NCI-H1092 treated with DMSO at 0.1 percent for 48 hours (cell line): ENCODE measurements at places on chromosomes 1 and 21.

GRCh38 chr21:36913247-36914169, 53.0 kb downstream of the HLCS start:
- no peak for DNase-seq

GRCh38 chr21:46122237-46122671, 24.3 kb downstream of the COL6A2 start:
- no peak for DNase-seq

- no peak for DNase-seq
Measured at GRCh38 chr1:74587888-74588287, 75.5 kb upstream of the LRRC53 start.

DNA sequence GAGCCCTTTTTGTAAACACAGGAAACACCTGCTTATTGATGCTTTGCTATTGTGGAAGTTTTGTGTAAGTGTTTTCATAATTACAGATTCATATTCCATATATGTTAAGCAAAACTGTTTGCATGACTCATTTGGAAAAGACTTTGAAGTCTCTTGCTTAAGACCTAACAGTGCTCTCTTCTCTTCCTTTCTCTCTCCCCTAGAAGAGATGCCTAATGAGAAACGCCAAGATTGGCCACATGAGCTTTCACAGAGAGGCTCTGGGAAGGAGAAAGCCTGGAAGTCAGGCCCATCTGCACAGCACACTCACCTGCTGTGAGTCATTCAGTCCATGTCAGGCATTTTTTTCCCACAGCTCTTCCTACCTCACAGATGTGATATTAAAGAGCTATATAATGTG, 101.6 kb upstream of the PALMD start:
- DNase-seq, result no peak

DNA sequence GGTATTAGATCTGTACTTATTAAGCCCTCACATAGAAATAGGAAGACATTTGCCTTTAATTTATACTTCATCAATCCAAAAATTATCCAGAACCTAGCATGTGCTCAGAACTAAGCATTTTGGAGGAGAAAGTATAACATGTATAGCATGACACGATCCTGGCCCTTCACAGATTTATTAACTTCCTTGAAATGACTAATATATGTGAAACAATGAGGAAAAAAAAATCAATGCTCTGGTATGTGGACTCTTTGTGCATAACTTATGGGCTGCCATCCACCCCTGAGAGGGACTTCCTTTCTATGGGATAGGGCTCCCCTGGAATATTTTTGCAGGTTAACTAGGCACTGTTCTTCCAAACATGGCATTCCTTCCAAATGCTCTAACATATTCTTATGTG, 36.6 kb downstream of the CCDC185 start:
- no peak for DNase-seq

DNA sequence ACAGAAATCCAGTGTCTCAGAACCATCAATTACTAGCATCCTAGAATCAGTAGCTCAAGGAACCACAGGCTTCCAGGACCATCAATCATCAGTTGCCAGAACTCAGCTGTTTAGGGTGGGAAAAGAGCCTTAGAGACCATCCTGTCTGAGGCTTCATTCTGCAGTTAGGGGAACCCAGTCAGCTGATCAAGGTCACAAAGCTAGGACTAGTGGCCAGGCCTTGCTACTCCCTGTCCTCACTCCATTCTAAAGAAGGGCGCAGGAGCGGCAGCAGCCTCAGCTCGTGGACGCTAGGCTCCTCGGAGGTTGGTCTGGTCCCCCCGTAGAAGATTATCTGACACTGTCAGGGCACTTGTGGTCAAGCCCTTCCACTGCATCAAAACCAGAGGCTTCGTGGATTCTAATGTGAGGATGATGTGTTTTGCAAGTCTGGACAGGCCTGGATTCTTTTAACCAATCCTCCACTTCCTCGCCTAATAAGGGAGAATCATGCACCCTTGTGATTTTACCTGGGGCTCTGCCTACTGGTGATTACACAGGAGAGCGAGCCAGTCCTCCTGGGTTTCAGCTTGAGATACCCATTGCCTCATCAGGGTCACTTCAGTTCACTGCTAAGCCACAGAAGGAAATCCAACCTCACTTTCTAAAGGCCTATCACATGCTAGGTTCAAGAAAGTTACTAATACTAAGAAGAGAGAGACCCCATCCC, 41.7 kb upstream of the IFFO2 start:
- no peak for DNase-seq

DNA sequence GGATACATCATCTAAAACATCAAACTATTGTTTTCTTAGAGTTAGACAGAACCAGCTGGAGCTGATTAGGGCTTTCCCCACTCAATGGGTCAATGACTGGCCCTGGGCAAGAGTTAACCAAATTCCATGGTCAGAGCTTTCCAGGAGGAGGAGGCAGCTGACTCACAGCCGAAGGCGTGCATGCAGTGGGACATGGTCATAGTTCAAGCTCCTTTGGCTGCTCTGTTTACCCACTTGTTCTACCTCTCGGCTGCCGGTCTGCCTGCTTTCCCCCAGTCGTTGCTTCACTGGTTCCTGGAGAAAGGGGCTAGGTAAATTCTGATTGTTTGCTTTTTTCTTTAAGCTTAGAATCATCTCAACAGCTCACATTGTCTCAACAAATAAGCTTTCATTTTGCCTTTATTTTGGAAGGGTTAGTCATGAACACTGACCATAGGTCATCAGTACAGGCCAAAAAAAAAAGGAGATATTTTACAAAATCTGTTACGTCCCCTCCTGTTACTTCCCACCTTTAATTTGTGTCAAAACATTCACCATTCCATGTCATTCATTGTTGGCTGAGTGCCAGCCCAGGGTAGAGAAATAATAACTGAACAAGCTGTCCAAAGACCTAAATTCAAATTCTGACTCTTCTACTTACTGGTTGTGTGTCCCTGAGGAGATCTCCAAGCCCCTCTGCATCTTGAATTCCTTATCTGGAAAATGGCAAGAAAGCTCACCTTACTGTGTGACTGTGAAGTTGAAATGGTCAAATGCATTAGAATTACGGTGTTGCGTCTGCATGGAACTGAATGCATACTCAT, 12.0 kb downstream of the MAB21L3 start:
- no peak for DNase-seq

DNA sequence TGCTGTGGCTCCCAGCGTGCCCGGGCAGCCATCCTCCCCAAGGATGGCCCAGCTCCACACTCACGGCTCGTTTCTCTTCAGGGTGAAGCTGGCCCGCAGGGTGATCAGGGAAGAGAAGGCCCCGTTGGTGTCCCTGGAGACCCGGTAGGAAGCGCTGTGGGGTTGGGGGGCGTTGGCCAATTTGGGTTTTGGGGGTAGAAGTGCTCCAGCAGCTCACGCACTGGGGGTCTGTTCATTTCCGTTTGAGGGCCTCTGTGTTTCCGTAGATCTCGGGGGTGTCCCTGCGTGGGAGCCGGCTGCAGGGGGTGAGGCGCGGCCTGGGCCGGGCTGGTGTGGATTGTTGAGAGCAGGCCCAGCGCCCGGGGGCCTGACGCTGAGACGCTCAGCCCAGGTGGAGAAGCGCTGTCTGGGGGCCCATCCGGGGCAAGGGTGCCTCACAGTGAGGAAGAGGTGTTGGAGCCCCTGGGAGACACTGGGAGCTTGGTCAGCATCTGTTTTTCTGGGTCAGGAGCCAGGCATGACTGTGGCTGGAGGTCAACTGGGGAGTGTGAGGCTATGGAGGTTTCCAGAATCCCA, 12.6 kb downstream of the COL6A1 start:
- no peak for DNase-seq

GRCh38 chr1:981491-981954, 370 bp downstream of the PERM1 start:
- DNase-seq, result no peak

DNA sequence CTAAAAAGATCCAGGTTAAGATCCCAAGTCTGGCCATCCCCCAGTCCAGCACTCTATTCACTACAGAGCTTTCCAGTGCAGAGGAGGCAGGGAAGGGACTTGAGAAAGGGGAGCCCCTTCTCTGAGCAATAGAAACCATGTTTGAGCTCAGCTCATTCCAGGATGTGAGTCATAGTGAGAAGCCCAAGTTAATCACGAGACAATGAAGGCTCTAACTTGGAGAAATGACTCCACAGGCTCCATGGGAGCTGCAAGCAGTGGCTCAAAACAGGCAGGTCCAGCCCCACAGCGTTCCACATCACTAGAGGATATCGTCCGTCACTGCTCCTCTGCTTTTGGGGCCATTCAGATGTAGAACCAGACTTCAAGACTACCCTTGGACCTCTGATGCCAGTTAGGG, 59.1 kb downstream of the CAMK2N1 start:
- no peak for DNase-seq

DNA sequence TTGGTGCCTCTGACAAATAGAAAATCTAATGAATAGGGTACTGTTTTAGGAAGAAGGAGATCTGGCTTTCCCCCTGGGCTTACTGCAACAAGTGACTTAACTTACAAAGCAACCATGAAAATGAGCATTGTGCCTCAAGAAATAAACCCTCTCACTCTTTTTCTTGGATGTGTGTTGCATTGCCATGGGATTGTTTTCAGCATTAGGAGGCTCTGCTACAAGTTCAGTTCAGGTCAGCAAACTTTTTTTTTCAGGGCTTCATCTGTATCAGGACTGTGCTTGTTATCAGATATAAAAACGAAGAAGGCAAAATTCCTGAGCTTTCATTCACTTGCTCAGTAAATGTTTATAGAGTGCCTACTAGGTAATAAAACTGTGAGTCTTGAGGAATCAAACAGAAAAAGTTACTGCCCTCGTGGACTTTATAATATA, 37.8 kb upstream of the DOCK7 start:
- no peak for DNase-seq

- no peak for DNase-seq
Measured at GRCh38 chr1:198268784-198269645, 112.2 kb downstream of the NEK7 start.

DNA sequence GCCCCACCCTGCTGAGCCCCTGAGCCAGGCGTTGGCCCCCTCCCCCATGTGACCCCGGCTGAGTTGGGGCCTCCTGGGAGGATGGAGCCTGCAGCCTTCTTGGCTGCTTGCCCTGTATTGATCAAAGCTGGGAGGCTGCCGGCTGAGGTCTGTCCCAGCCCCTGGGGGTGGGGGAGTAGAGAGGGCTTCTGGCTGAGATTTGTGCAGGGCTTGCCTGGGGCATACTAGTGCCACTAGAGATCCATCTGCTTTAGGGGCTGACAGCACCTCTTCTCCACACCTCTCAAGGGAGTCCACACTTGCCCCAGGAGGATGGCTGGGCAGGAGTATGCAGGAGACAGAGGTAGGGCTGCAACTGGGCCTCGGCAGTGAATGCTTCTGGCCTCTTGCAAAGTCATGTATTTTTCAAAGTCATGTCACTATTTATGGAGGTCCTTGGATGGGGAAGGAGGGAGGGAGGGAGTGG, 53.6 kb upstream of the SSBP3 start:
- peak; percentile 65 for DNase-seq

DNA sequence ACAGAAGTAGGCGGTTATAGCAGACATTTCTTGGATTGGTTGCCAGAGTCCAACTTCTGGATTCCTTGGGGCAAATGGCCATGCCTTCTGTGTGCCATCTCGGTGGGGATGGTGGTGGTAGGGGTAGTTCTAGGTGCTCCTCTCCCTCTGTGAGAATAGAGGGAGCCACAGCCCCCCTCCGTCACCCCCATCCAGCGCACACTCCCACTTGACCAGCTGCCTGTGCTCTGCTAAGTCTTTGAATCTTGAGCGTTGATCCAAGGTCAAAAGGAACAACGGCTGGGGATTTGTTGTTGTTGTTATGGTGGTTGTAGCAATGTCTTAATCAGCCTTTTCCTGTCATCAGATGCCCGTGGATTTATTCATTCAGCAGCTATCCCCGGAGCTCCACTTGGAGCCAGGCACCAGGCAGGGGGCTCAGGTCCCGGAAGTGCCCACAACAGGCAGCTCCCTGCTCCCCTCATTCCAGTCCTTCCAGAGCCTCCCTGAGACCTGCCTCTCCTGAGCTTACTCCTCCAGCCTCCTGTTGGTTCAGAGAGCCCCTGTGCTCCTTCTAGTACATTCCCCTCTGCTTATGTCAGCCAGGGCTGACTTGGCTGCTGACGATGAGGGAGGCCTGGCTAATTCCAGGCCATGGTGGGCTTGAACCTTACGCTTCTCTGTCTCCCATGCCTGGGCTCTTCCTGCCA, 146.6 kb upstream of the WNT4 start:
- DNase-seq, result no peak

DNA sequence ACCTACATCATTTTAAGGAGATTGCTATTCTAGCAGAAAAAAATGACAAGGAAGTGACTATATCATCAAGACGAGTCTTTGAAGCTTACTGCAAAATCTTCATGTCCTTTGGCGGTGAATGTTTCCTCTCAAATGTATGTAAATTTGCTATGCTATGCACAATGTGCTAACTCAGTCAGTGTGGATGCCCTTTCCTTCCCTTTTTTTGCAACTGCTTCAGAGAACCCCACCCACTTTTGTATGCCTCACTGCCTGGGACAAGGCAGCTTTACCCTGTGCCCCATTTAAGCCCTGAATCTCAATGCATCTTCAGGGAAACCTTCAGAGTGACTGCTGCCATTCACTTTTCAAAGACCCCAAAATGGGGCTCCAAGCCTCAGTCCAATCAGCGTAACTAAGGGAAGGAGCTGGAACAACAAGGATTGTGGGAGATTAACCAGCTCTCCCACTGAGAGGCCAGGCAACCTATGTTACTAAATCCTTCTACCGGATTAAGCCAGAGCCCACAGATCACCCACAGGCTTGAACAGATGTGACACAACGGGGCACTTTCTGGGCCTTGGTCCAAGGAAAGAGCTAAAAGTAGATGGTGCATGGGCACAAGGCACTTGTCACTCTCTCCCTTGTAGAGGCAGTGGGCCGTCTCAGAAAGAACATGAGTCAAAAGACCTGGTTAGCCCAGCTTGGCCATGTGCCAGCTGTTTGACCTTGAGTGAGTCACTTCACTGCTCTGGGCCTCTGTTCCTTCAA, 154.4 kb downstream of the PLPP3 start:
- DNase-seq, result no peak

GRCh38 chr21:31161157-31161556, 122.9 kb upstream of the KRTAP19-8 start:
- DNase-seq, result no peak

- DNase-seq, result no peak
Measured at GRCh38 chr1:194114288-194114687, 927.9 kb upstream of the B3GALT2 start.

- no peak for DNase-seq
Measured at GRCh38 chr1:111848852-111849545, 93.3 kb downstream of the DDX20 start.

DNA sequence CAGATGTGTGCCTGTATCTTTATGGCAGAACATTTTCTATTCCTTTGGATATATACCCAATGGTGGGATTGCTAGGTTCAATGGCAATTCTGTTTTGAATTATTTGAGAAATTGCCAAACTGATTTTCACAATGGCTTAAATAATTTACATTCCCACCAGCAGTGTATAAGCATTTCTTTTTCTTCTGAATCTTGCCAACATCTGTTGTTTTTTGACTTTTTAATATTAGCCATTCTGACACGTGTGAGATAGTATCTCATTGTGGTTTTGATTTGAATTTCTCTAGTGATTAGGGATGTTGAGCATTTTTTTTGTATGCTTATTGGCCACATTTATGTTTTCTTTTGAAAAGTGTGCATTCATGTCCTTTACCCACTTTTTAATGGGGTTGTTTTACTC, 864.3 kb upstream of the ADAMTS5 start:
- DNase-seq, result no peak

- DNase-seq, result peak; percentile 90
Measured at GRCh38 chr1:111990878-111991718, 1.6 kb upstream of the KCND3 start.
